Activated naive CD8-positive, alpha-beta T cell treated with anti-CD3 and anti-CD28 coated beads for 36 hours (primary cell): ENCODE measurements at places on chromosomes 6 and 20. TPM values are rescaled to one million over a fixed set of nuclear protein-coding genes. Genes with fewer than 3 reads are reported as not detected.

Gene AK9
- 3.1 TPM for total RNA-seq

Gene NFKBIL1
- 10.6 TPM for total RNA-seq

Gene PTK6
- 0.16 TPM for total RNA-seq

GRCh38 chr6:3895312-3895653, 46.1 kb downstream of the FAM50B start:
- no peak for DNase-seq

DNA sequence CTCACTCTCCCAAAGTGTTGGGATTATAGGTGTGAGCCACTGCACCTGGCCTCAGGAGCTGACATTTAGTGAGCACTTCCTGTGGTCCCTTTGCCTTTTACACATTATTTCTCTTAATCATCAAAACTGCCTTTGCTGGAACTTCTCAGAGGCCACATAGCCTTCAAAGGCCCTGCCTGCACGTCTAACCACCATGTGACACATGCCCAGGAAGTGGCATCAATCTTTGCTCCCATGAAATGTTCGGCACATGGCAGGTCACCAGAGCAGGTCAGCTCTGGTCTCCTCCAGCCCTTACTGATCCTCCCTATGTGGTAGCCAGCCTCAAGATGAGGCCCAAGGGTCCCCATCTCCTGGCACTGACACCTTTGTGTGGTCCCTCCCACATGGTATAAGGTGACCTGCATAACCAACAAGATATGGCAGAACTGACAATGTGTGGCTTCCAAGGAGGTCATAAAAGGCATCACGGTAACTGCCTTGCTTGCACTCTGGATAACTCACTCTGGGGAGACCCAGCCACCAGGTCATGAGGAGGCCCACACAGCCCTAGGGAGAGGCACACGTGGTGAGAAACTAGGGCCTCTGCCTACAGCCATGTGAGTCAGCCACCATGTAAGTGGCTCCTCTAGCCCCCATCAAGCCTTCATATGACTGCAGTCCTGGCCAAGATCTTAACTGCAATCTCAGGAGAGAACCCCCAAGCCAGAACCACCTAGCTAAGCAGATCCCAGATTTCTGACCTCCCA, 28.8 kb upstream of the HMGA1 start:
- DNase-seq: peak; percentile 40

DNA sequence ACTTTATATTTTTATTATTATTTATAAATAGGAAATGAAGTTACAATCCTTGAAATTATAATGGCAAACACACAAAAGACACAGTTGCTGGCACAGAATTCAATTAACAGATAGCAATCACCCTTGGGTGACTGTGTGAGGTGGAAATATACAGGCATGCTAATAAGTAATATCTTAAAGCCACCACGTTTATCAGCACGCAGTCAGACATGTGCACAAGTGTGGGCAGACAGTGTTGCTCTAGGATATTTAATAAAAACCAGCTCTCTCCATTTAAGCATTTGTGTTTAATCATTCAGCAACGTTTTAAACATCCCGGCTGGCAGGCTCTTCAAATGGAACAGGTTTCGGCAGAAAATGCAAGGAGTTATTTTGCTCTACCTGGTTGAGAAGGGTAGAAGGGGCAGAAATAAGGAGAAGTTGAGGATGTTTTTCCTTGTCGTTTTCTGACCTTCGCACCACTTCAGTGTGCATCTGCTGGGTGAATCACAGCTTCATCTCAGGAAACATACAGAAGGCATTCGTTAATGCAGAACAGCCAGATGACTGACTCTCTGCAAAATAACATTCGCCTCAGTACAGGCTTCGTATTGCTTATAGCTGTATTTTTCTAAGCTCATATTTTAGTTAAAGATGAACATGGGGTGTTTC, 585.1 kb downstream of the QKI start:
- no peak for DNase-seq

GRCh38 chr6:7145885-7146828, 38.4 kb downstream of the RREB1 start:
- DNase-seq: no peak

- DNase-seq: no peak
Observed at GRCh38 chr6:137737836-137738596, 129.0 kb upstream of the TNFAIP3 start.

- DNase-seq: no peak
Observed at GRCh38 chr6:52142556-52142955, 43.6 kb upstream of the IL17A start.

DNA sequence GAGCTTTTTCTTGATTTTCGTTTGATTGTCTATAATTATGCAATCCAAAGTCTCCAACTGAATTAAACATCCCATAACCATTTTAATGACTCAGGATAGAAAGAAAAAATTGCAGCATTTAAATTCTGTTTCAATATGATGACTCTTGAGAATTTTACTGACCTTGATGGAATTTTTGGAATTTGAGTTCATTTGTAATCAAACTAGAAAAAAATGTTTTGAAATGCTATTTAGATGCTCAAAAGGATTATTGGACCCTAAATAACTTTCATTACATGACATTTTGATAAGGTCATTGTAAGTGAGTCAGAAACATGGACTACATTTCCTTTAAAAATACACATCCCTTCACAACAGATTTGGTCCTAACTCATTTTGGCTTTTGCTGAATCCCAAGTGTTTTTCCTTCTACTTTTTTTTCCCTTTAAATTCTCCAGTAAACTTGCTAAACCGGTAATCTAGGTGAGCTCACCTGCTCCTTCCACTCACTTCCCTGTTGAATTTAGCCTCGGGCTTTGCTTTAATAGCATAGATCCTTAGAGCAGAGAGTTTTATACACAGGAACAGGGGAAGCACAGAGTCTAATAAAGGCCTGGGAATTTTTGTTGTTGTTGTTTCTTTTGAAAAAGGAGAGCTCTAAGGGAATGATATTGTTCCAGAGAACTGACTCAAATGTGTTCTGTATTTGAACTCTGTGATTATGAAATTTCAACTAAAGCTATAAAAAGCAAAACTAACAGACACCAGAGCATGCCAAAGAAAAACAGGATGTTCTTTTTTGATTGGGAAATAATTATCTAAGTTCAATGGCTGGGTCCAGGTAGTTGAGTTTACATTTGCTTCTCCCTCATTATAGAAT, 1088.2 kb upstream of the CITED2 start:
- DNase-seq: no peak

- DNase-seq: peak; percentile 76
Observed at GRCh38 chr6:167706313-167707109, 120.2 kb upstream of the AFDN start.

DNA sequence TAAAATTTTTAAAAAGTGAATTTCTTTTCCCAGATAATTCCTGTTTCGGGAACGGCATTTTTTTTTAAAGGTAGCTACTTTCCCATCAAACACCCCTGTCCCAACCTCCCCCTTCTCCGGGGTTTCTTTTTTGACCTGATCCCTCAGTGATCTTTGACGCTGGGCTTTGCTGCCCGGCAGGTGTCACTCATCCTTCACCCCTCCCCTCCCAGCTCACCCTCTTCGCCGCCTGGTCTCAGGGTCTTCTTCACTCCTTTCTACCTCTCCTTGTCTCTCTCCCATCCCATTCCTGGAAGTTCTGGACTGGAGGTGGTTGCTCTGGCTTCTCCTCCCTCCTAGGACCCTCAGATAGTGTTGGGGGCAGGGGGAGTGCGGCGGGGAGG, 329 bp upstream of the GPR6 start:
- no peak for DNase-seq

DNA sequence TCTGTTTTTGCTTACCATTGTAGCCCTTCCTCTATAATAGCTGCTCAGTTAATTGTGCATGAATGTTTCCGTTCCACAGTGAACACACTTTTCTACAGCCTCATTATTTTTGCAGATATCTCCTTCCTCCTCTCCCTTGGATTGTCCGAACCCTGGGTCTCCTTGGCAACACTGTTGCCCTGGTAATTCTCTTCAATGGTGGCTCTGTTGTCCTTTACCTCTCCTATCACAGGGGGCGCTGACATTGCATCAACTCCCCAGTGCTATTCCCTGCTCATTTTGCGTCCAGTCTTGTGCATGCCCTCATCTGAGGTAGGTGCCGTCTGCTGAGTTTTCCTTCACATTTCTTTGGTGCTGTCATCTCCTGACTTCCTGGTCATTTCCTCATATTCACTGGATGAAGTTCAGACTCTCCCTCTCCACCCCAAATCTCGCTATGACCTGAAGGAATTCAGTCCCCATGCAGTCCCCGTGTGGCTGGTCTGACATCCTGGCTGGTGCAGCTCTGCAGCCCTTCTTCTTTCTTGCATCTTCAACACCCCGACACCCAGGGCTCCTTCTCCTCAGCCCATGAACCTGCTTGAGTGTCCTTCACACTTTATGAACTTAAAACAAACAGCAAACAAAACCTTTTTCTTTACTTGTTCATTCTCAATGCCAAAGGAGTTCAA, 21.1 kb downstream of the PHACTR2 start:
- DNase-seq: no peak

GRCh38 chr6:119076173-119076572, 2.3 kb downstream of the FAM184A start:
- DNase-seq: peak; percentile 8

- DNase-seq: no peak
Observed at GRCh38 chr6:90338409-90338808, 41.8 kb upstream of the BACH2 start.

GRCh38 chr6:20351534-20351933, 50.1 kb upstream of the E2F3 start:
- no peak for DNase-seq

- DNase-seq: no peak
Observed at GRCh38 chr20:4573564-4574355, 147.9 kb upstream of the PRND start.

DNA sequence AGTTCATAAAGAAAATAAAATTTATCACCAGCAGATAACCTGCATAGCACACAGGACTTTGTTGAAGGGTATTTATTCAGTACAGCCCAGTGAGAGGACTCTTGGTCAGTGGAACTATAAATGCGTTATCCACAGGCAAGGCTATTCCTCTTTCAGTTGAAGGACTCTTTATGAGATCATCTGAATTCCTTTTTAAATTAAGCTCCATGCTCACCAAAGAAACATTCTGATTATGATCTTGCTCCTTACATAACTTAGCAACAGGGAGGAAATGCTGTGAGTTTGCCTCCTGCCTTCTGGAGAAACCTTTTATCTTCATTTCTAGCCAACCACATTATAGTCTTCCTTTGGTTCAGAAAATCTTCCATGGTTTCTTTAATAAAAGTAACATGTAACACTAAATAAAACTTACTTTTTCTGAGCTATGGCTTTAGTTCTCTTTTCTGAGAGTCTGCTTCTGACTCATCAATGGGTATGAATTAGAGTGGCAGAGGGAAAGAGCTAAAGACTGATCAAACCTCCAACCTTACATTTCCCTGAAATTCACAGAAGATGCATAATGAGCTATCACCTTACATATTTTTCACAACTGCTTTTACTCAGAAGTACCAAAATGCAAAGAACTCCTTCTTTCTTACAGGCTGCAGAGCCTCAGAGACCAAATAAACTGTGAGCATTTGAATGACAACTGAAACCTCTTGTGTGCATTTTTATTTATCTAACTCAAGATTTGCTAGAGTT, 267.2 kb downstream of the ADGRG6 start:
- no peak for DNase-seq

- no peak for DNase-seq
Observed at GRCh38 chr6:42093582-42094329, 43.4 kb downstream of the TAF8 start.

- no peak for DNase-seq
Observed at GRCh38 chr6:113406048-113406695, 451.0 kb upstream of the MARCKS start.

- DNase-seq: no peak
Observed at GRCh38 chr6:128882560-128882959, 378 bp upstream of the LAMA2 start.

DNA sequence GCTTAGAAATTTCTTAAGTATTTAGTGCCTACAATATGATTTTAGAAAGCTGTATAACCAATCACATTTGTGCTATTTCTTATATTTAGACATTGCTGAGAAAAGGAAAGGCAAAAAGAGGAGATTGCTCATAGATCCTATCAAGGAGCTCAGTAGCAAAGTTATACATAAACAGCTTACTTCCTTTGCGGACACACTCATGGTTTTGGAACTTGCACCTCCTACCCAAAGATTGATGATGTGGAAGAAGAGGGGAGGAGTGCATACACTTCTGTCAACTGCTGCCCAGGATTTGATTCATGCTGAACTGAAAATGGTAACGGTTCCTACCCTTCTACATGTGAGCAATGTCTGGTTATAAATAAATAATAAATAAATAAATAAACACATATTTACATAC, 16.7 kb downstream of the RAD21L1 start:
- DNase-seq: no peak

DNA sequence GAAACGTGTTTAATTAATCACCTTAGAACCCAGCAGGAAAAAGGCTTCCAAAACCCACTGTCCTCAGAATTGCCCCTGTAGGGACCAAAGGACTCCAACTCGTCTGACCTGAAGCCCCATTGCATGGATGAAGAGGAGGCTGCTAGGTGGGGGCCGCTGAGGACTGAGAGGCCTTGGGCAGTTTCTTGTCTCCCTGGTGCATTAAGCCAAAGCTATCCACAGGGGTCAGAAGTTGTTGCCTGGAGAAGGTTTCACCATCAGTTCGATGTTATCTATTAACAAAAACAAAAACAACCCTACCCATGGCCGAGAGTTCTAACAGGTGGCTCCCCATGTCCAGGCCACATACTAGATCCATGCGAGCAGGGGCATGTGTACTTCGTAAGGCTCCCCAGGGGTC, 120.9 kb upstream of the CD93 start:
- DNase-seq: no peak

DNA sequence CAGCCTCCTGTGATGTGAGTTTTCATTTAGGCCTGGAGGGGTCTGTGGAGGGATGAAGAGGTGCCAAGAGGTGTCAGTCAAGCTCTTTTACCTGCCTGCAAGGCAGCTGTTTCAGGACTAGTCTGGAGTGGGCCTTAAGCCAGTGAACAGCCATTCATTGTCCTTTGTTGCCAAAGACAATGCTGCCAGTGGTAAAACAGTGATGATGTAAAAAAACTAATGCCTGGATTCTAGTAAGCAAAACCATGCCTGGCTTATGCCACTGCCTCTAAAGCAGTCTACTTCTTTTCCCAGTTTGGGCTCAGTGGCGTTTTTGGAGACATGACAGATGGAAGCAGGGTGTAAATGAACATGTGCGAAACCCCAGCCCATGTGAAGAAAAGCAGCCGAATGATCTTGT, 93.5 kb upstream of the KCNK16 start:
- no peak for DNase-seq

GRCh38 chr6:134491477-134491876, 173.6 kb upstream of the SGK1 start:
- DNase-seq: no peak

- DNase-seq: no peak
Observed at GRCh38 chr6:37130704-37131103, 39.2 kb upstream of the PIM1 start.

- DNase-seq: no peak
Observed at GRCh38 chr6:87623248-87623647, 33.3 kb downstream of the ORC3 start.

DNA sequence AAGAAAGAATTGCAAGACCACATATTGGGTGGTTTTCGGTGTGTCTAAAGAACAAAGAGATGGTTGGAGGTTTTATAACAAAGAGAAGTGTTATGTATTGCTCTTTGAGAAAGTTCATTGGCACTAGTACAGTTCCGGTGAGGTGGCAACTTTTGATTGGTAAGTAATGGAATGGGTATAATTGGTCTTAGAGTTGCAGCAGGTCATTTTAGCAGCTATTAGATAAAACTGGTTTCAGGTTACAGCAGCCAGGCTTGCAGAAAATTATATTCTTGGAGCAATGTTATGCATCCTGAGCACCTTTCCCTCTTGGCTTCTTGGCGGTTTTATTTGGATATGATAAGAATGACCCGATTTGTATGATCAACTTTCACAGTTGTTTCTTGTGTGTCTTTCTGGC, 12.3 kb upstream of the SSTR4 start:
- no peak for DNase-seq
